ENCODE measurements at places on chromosomes 7 and 10. TPM values are rescaled to one million over a fixed set of nuclear protein-coding genes. Genes with fewer than 3 reads are reported as not detected.

Gene MAT1A
- not detected for total RNA-seq

Gene CCDC136
- 15.1 TPM for total RNA-seq

- peaks cover 22% of the 10 kb centered on the region for H3K27me3 ChIP-seq
- no peak for DNase-seq
- H3K27ac ChIP-seq = no peak overlapping the region
- peaks cover 3% of the 10 kb centered on the region for H3K4me1 ChIP-seq
- no peak overlapping the region for H3K4me3 ChIP-seq
Measured at GRCh38 chr7:117870448-117871130, 2.7 kb downstream of the CTTNBP2 start.

GRCh38 chr10:13712837-13713581, 126.2 kb downstream of the PRPF18 start:
- no peak overlapping the region for H3K27ac ChIP-seq
- H3K4me3 ChIP-seq = no peak overlapping the region
- no peak for DNase-seq
- H3K4me1 ChIP-seq = peaks cover 5% of the 10 kb centered on the region

Gene FEZF1
- total RNA-seq = not detected

Gene MBL2
- total RNA-seq = not detected

- no peak overlapping the region for H3K4me3 ChIP-seq
- H3K36me3 ChIP-seq = no peaks in the 10 kb centered on the region
- no peak for DNase-seq
- no peaks in the 10 kb centered on the region for H3K27me3 ChIP-seq
Measured at GRCh38 chr7:15972862-15973275, 286.4 kb upstream of the MEOX2 start.

DNA sequence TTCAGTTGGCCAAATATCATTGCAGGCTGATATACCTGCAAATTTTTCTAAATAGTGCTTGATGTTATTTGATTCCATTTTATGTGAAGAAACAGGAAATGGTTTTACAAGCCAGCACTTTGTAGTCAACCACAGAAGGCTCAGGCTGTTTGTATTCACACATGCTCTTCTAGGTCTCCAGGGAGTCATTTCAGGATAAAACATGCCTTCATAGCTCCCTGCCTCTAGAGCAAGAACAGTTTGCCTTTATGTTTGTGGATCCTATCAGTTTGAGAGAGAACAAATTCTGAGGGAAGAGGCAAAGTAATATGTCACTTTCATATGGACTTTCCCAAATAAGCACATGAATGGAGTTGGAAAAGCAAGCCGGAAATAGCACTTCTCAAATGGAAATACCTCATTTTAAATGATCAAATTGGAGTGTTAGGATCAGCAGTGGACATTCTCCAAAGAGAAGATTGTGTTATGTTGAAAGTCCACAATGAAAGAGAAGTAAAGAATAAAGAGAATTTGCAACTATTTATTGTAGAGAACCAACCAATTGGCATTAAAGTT, 277.6 kb downstream of the KCND2 start:
- H3K27ac ChIP-seq = no peak overlapping the region
- no peak overlapping the region for H3K4me3 ChIP-seq
- H3K27me3 ChIP-seq = no peaks in the 10 kb centered on the region
- H3K4me1 ChIP-seq = no peaks in the 10 kb centered on the region

- H3K27me3 ChIP-seq = peaks cover 3% of the 10 kb centered on the region
- no peaks in the 10 kb centered on the region for H3K4me1 ChIP-seq
- H3K4me3 ChIP-seq = no peak overlapping the region
- H3K36me3 ChIP-seq = no peaks in the 10 kb centered on the region
- no peak overlapping the region for H3K27ac ChIP-seq
- no peak for DNase-seq
Measured at GRCh38 chr10:27815846-27816245, 70.2 kb upstream of the MKX start.

Gene NPTX2
- total RNA-seq = 0.20 TPM

DNA sequence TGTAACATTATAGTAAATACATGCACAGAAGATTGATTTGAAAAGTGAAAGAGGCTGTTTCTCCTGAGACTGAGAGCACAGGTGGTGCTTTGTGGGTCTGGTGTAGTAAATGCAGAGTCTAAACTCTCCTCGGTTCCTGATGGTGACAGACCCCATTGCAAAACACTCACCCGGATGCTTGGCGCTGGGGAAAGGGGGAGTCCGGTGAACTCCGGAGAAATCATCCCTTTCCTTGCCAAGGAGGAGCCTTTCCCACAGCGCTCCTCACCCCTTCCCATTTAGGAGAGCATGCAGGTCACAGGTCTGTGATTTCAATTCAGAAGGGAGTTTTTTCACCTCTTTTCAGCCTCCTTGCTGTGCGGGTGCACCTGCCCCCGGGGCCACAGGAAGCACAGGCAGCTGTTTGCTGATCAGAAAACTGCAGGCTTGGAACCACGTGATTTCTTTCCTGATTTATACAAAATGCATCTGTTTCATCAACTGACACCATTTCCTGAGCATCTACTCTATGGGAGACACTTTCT, 75.6 kb upstream of the LYZL2 start:
- H3K36me3 ChIP-seq = no peaks in the 10 kb centered on the region
- H3K4me1 ChIP-seq = peaks cover 45% of the 10 kb centered on the region
- peak overlapping the region; percentile 98 for H3K27ac ChIP-seq
- no peaks in the 10 kb centered on the region for H3K27me3 ChIP-seq
- peak overlapping the region; percentile 79 for H3K4me3 ChIP-seq

DNA sequence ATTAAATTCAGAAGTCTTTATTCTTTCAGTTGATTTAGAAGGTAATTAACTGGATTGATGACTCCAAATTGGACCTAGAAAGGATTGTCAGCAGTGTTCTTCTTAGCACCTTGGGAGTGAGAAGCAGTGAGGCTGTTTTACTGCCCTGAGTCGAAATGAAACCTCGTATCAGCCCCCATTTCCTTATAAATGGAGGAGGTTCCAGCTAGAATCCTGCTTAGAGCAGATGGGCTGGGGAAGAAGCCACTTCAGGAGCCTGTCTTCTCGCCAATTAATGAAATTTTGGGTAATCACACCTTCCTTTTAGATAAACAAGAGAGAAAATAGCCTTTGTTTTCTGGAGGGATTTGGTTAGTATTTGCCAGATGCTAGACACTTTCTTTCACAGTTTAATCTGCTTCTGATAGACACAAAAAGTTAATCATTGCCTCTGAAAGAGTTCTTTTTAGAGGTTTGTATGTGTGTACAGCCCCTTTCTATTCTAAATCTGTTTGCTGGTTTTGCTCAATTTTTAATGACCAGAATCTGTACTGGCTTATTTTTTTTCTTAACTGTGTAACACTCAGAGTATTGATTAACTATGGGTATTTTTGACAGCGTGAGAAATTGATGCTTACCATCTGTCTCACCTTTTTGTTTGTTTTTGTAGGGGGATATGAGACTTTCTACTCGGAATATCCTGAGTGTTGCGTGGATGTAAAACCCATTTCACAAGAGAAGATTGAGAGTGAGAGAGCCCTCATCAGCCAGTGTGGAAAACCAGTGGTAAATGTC, 4.6 kb downstream of the DUSP5 start:
- H3K4me1 ChIP-seq = peaks cover 73% of the 10 kb centered on the region
- H3K4me3 ChIP-seq = peak overlapping the region; percentile 99
- peak overlapping the region; percentile 97 for H3K27ac ChIP-seq
- peaks cover 70% of the 10 kb centered on the region for H3K36me3 ChIP-seq

- no peak overlapping the region for H3K4me3 ChIP-seq
- no peak for DNase-seq
- H3K4me1 ChIP-seq = no peaks in the 10 kb centered on the region
- no peak overlapping the region for H3K27ac ChIP-seq
- no peaks in the 10 kb centered on the region for H3K27me3 ChIP-seq
Measured at GRCh38 chr10:64175271-64175962, 654.2 kb downstream of the REEP3 start.

Gene LMOD2
- not detected for total RNA-seq

DNA sequence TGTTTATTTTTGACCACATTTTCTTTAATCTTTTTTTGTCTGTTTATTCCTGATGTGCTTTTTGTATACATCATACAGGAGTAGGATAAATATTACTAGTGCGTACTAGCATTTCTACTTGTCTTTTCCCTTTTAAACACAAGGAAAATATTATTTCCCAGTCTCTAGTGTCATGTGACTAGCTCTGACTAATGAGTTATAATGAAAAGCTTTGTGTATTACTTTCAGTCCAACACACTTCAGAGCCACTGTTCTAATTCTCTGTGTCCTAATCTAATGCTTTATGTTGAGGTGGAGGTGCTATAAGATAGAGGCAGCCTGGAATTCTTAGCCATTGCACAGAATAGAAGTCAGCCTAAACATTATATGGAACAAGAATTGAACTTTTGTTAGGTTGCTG, 65.0 kb upstream of the RAB18 start:
- no peaks in the 10 kb centered on the region for H3K36me3 ChIP-seq
- H3K4me1 ChIP-seq = no peaks in the 10 kb centered on the region
- H3K27me3 ChIP-seq = peaks cover 15% of the 10 kb centered on the region
- no peak overlapping the region for H3K4me3 ChIP-seq
- DNase-seq = no peak
- H3K27ac ChIP-seq = no peak overlapping the region

Gene AZGP1
- total RNA-seq = not detected

DNA sequence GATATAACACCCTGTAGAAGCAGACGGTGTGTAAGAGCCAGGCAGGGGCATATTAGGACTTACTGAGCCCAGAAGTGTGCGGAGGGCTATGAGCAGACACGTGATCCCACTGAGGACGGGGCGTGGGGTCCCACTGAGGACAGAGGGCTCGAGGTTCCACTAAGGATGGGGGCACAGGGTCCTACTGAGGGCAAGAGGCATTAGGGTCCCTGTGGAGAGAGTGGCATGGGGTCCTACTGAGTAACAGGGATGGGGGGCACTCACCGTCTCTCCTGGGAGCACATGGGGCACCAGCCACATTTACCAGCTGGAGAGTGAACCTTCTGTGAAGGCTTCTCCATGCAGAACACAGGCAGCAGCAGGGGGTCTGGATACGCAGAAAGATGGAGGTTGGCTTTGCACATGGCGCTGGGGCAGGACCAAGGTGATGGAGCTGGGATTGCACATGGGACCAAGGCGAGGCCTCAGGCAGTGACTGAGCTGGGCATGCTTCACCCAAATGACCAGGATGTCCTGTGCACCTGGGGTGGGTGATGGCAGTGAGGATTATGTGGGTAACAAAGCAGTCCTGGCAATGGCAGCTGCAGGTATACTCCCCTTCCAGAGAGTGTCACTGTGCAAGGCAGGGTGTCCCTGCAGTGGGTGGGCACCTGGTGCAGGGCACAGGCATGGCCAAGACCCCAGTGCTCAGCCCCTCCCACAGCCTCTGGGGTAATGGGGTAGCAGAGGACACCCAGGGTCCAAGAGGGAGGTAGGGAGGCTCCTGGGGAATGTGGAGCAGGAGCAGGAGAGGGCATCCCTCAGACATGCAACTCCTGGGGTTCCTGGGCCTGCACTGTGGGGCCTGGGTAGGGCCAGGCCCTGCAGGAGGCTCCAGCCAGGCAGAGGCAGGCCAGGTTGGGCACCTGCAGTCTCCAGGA, 278.1 kb downstream of the TCERG1L start:
- H3K27ac ChIP-seq = no peak overlapping the region
- no peak overlapping the region for H3K4me3 ChIP-seq
- H3K4me1 ChIP-seq = no peaks in the 10 kb centered on the region

GRCh38 chr10:72419241-72419640, 64.5 kb upstream of the DNAJB12 start:
- H3K27ac ChIP-seq = no peak overlapping the region
- DNase-seq = no peak
- peaks cover 22% of the 10 kb centered on the region for H3K36me3 ChIP-seq
- no peak overlapping the region for H3K4me3 ChIP-seq

Gene ZFAND4
- 24.7 TPM for total RNA-seq

Gene ELFN1
- total RNA-seq = not detected

Measured in natural killer cell treated with Interleukin-12 subunit alpha and Interleukin-12 subunit beta and Interleukin-15 and Interleukin-18, amount 100 ng/mL, for 72 hours (primary cell).